ENCODE measurements at places on chromosomes 3 and 15. TPM values are rescaled to one million over a fixed set of nuclear protein-coding genes. Genes with fewer than 3 reads are reported as not detected.

Gene SPG11
- polyA plus RNA-seq = 17.3 TPM

Gene TMEM39A
- 10.4 TPM for polyA plus RNA-seq

Gene CYP1A2
- not detected for polyA plus RNA-seq

Gene ABI3BP
- 0.68 TPM for polyA plus RNA-seq

Gene C3orf49
- not detected for polyA plus RNA-seq

Gene WDR93
- not detected for polyA plus RNA-seq

Gene CCR9
- polyA plus RNA-seq = not detected

Gene TRANK1
- 0.34 TPM for polyA plus RNA-seq

Gene FAM3D
- polyA plus RNA-seq = not detected

GRCh38 chr15:57285386-57285785 lies 90.9 kb upstream of the CGNL1 start:
- no peak for DNase-seq

DNA sequence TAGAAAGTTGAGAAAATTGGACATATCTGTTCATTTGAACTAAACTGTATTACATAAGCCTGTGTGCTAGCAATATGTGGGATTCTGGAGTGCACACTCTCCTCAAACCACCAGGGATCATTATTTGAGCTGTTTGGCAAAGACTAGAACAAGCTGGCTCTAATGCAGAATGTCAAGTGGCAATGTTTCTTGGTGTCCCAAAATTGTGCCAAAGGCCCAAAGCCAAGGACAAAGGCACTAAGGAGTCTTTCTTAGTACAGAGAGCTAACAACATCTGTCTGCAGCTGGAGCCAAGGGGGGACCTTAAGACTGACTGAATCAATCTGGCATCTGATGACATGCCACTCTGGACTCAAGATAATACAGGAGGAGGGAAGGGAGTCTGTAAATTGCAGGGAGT lies 76.7 kb upstream of the STRIT1 start:
- no peak for DNase-seq

DNA sequence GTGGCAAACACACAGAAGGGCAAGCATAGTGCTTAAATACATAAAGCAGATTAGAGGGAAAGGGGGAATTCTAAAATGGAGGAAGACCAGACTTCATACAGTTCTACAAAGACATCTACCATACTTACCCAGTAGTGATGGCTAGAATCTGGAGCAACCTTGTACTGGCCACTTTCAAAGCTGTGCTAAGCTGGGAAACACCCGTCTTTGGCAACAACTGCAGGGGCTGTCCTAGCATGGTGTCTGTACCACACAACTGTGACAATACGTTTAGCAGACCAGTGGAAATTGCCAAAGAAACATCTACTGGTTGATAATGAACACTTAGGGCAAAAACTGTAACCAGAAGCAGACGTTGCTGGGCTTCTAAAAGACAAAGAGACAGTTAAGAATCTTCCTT lies 97.0 kb downstream of the FBXL22 start:
- no peak for DNase-seq

GRCh38 chr15:70259640-70260508 lies 162.2 kb upstream of the TLE3 start:
- no peak for DNase-seq

DNA sequence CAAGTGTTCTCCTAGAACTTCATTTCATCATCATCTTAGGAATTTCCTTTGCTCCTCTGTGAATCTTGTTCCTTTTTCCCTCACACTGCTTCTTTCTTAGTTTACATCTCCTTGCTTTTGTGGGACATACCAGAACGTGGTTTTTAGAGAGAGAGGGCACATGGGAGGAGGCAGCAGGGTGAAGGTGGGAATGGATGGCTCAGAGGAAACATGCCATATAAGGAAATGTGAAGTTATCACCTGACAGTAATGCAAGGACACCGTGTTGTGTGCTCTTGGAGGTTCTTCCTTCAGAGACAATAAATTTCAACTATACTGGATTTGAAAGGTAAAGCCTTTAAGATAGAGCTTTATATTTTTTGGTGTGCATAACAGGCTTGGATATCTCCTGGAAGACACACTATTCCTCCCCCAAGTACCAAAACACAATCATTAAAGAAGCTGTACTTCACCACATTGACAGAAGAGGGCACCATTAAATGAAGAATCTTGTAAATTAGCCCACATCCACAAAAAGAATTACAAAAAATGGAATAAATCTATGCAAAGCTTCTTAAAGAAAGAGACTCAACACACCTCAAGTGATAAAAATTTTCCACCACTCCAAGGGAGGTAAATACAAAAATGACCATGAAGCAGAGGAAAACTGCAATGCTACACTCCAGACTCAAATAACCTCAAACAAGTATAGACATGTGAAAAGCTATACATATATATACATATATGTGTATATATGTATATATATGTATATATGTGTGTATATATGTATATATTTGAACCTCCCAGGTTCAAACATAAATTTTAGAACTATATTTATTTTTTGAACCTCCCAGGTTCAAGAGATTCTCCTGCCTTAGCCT lies 26.1 kb downstream of the RPL39L start:
- no peak for DNase-seq

DNA sequence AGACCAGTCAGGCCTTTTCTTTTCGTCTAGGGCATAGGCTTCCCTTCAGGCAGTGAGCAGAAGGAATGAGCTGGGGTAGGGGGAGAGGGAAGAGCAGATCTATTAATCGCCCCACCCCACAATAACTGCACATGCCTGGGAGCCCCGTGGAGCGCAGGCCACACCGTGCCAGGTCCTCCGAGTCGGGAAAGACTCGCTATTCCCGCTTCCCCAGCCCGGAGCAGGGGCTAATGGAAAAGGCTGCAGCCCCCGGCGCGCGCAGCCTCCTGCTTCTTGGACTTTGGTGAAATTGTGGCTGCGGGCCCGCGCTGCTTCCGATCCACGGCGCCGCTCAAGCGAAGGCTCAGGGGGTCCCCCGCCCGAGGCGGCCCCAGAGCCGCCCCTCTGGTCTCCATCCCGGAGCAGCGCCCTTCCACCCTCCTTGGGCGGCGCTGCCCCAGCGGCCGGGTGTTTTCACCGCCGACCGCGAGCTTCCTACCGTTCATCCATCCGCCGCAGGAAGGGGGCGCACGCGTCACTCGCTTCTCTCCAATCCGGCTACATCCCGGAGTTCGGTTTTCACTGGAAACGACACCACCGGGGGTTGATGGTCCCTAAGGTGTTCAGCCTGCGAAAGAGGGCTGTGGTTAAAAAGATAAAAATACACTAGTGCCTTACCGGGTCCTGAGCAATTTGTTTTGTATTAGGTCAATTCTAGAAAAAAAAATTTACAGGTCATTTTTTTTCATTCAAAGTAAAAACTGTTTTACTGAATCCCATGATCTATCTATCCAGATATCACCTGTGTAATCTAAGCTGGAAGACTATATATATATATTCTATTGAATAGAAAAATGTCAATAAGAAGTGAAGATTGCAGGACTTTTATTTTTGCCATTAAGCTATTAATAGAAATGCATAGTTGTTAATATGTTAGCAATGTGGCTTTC lies 4.4 kb upstream of the SYNM start:
- DNase-seq = no peak

DNA sequence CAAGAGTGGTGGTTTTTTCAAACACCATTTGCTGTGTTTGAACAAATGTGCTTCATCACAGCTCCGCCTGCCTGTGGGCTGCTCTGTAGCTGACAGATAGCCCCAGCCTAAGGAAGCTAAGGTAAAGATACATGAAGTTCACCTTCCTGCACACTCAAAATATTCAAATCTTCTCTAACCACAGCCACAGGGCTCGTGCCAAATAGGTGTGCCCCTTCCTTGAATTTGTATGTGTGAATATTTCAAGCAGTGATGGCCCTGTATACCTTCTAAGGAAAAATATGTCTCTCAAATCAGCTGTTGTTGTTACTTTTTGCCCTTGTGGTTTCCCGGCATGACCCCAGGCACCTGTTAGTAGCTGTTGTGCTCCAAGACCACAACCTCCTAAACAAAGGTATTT lies 92.8 kb downstream of the CCNL1 start:
- DNase-seq = no peak

GRCh38 chr3:85050821-85051220 lies 92.0 kb downstream of the CADM2 start:
- no peak for DNase-seq

GRCh38 chr3:47225310-47225906 lies 57.2 kb downstream of the KIF9 start:
- DNase-seq = no peak

DNA sequence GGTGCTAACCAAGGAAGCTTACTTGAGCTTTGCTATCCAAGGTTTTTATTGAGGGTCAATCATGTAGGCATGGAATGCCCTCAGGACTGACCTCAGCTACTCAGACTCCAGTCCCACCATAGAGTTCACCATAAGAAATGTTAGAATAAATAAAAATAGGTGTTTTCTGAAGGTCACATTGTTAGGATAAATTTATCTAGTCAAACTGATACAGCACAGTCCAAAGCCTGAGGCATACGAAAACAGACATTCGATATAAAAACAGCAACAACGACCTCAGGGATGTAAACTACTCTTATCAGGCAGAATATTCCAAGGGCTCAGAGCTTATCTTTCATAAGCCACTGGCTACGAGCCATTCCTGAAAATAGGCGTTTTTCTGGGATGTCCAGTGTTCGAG lies 690.6 kb downstream of the MCTP2 start:
- DNase-seq = no peak

DNA sequence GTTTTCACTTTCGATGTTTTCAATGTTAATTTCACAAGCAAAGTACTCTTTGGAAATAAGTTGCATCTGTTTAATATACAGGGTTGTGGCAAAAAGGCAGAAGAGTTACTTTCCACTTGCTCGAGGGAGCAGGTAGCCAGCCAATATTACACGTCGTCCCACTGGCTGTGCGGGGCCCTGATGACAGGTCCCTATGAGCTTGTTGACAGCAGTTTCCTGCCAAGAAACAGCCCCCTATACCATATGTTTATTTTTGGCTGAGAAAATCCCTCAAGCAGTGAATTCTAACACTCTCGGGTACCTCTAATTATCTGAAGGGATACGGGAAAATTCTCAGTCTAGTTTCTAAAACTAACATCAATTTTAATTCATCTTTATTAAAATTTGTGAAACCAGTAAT lies 116.8 kb upstream of the SGO1 start:
- DNase-seq = no peak

GRCh38 chr15:48582452-48583247 lies 62.9 kb downstream of the FBN1 start:
- peak; percentile 44 for DNase-seq

- no peak for DNase-seq
Measured at GRCh38 chr3:4065085-4065484, 238.1 kb upstream of the SETMAR start.

- peak; percentile 15 for DNase-seq
Measured at GRCh38 chr15:86555939-86556338, 476.3 kb downstream of the AGBL1 start.

GRCh38 chr15:48494631-48495030 lies 150.9 kb downstream of the FBN1 start:
- DNase-seq = no peak
